CD4-positive, alpha-beta T cell treated with Interleukin-12 subunit alpha and Interleukin-12 subunit beta, for 1 hour (primary cell): ENCODE measurements at places on chromosomes 3 and 15.

- DNase-seq = no peak
Measured at GRCh38 chr3:85495602-85496001, 536.8 kb downstream of the CADM2 start.

- DNase-seq = no peak
Measured at GRCh38 chr3:27666708-27667107, 55.4 kb downstream of the EOMES start.

DNA sequence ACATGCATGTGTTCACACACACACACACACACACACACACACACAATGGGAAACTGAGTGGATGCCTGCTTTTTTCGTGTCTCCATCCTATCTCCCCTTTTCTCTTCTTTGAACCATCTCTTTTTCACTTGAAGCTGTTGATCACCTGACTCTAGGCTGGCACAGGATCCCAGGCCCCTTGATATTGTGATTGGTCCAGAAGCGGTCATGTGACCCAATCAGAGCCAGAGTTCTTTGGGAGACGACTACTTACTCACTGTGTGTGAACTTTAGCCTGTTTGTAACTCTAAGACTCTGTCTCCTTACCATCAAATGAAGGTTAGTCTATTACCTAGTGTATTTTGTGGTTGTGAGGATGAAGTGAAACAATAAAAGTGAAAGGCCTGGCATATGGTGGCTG, 172.9 kb downstream of the ADAMTS9 start:
- DNase-seq = no peak

- no peak for DNase-seq
Measured at GRCh38 chr3:4547799-4548198, 54.7 kb downstream of the ITPR1 start.

DNA sequence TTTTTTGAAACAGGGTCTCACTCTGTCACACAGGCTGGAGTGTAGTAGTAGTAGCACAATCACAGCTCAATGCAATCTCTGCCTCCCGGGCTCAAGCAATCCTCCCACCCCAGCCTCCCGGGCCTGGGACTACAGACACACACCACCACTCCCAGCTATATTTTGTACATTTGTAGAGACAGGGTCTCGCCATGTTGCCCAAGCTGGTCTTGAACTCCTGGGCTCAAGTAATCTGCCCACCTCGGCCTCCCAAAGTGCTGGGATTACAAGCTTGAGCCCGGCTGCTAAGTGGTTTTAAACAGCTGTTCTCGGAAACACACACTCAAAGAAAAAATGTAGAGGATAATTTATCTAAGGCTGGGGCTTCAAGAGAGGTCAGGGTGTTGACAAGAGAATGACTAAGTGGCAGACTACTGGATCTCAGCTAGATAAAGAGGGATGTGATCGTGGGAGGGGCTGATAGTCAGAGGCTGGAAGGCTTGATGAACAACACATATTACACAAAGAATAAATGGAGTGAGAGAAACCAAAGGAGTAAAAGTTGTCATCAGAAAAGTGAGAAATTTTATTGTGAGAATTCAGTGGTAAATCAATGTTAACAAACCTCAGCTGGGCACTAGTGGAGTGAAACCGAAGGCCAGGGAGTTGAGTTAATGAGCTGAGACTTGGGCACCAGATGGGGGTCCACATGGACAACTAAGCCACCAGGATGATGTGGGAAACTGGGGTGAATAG, 6.7 kb downstream of the CCR5AS start:
- DNase-seq = no peak

GRCh38 chr15:70018646-70019600, 78.8 kb downstream of the TLE3 start:
- no peak for DNase-seq

GRCh38 chr3:119356646-119357045, 62.5 kb downstream of the ARHGAP31 start:
- no peak for DNase-seq

DNA sequence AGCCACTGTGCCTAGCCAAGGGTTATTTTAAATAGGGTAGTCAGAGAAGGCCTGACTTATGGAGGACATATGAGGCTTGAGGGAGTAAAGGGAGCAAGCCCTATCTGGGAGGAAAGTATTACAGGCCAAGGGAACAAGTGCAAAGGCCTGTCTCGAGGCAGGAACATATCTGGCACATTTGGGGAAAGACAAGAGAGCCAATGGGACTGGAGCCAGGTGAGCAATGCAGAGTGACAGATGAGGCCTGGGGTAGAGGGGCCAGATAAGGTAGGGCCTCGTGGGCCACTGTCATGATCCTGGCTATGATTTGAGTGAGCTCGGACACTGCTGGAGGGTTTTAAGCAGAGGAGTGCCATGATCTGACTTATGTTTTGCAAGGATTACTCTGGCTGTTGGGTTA, 43.8 kb downstream of the DCP1A start:
- DNase-seq = no peak

GRCh38 chr3:108728934-108729333, 28.3 kb downstream of the RETNLB start:
- DNase-seq = no peak

DNA sequence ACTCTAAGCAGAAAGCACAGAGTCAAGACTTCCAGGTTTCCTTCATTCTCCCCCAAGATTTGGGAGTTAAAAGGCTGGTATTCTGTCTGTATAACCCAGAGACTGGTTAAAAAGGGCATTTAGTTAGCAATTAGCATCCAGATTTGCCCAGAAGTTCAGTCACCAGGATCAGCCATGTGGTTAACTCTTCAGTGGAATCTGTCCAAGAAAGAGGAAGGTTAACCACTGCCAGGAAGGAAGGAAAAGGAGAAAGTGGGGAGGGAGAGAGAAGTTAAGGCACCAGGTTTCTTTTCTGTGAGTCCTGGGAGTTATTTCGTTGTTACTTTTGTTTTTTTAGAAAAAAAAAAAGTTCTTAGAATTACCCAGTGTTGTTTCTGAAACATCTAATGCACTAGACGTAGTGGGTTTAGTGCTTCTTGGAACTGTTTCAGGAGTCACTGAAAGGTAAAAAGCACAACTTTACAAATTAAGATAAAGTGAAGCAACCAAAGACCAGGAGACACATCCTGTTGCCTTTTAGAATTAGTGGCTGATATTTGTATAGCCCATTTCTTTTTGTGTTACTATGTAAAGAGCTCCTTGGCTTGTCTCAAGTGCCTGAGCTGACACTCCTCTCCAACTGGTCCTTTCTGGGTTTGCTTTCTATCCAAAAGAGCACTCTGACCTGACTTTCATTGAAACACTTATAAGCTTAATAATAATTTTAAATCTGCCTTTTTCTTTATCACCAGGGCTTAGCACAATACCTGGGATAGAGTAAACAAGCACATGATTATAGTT, 128.6 kb downstream of the ABI3BP start:
- no peak for DNase-seq

- peak; percentile 99 for DNase-seq
Measured at GRCh38 chr3:185937689-185938374, at the start of gene TRA2B. TRA2B (minus strand) TSS chr3:185938014; CDS start chr3:185937860, 154 bp downstream.

- no peak for DNase-seq
Measured at GRCh38 chr3:179967622-179968021, 69.1 kb downstream of the PEX5L start.

- DNase-seq = no peak
Measured at GRCh38 chr3:8730656-8731055, 2.9 kb upstream of the CAV3 start.

DNA sequence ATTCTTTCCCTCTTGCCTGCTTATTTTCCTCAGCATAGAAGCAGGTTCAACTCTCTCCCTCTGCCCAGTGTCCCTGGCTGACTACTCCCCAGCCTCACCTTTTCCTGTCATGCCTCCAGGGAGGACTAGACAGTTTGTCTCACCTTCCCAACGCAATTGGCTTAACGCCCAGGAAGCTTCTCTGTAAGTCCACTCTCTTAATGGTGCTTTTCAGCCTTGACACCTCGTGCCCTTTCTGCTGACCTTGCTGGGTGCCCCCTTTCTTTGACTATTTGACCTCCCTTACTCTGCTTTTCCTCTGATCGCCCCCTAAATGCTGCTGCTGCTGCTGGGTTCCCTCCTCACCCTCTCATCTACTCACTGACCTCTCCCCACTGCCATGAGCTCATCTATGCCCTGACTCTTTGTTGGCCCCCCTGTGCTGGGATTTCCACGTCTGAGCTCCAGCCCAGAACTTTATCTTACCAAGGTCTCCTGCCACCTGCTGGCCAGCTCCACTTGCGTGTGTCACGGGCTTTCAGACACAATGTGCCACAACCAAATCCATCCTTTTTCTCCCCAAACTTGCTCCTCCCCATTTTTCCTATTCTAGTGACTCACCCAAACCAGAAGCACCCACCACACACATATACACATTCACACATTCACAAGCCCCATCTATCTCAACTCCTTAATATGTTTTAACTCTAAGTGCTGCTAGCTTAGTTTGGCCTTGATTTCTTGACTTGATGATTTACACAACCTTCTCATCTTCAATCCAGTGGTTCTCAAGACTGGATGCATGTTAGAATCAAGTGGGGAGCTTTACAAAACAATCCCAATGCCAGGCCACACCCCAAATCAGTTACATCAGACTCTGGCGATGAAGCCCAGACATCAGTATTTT, 16.6 kb downstream of the EPB42 start:
- DNase-seq = peak; percentile 48

- DNase-seq = no peak
Measured at GRCh38 chr15:101322854-101323477, 27.9 kb upstream of the SNRPA1 start.

GRCh38 chr3:37240170-37240945, 66.0 kb upstream of the LRRFIP2 start:
- no peak for DNase-seq

- no peak for DNase-seq
Measured at GRCh38 chr15:45715528-45715927, 80.7 kb downstream of the SQOR start.

GRCh38 chr15:28889346-28889745, 3.6 kb downstream of the APBA2 start:
- no peak for DNase-seq

- DNase-seq = no peak
Measured at GRCh38 chr15:75620058-75620820, 5.3 kb downstream of the SNUPN start.

- no peak for DNase-seq
Measured at GRCh38 chr3:78762121-78762520, 1005.7 kb downstream of the ROBO1 start.

GRCh38 chr3:194102436-194102835, 33.5 kb upstream of the HES1 start:
- DNase-seq = no peak

DNA sequence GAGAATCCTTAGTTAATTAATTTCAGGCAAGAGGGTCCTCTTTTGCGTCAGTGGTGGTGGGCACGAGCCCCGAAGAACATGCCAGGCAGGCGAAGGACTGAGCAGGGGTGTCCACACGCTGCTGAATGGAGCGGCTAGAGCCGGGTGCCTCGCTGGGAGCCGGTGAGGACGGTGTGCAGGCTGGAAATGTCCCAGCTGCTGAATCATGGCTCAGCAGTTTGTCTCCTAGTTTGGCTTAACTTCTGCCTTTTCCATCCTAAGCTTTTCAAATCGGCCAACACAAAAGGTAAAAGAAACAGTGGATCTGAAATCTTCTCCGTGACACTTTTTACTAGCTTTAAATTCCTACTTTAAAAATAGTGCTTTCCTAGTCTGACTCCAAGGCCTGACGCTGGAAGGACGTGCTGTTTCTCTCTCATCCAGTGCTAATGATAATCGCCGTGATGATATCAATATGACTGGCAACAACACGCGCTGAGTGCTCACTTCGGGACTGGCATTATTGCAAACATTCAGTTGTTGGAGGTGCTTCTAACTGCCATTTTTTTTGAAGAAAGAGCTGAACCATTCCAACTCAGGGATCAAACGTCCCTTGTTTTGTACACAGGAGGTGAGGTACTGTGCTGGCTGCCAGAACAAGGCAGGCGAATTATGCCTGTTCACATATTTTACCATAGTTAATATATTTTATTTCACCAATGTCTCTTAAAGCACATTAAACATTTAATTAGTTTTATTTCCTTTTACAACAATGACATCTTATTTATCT, 19.8 kb downstream of the PCSK6 start:
- no peak for DNase-seq

GRCh38 chr15:70033529-70034140, 64.1 kb downstream of the TLE3 start:
- DNase-seq = no peak

DNA sequence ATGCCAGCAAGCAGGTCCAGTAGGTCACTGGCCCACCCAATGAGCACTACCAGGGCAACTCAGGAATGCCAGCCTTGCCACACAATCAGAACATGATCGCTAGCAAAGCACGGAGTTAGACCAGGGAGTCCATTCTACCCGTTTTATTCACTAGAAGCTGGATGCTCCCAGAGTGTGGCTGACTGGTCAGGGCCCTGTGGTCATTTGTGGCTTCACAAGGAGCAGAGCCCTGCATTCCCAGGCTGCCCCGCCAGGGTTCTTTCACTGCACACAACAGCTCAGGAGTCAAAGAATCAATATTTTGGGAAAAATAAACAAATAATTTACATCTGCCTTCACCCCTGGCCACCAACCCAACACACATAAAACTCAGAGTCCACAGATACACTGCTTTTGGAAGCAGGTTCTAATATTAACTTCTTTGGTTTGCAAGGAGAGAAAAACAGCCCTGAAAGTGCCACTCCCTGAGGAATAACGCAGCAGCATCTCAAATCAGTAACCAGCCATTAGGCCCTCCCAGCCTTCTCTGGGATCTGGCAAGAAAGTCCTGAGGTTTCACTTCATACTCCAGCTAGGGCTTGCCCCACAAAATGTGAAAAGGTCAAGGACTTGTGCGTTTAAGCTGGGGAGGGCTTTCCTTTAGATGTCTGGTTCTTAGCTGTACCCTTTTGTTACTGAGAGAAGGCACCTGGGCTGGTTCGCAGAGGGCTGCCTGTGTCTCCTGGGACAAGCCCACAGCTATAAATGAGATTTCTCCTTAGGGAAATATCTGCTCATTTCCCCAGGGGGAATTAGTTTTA, 16.0 kb downstream of the SIAH2 start:
- no peak for DNase-seq

GRCh38 chr3:34957677-34958076, 681.6 kb upstream of the ARPP21 start:
- DNase-seq = no peak

DNA sequence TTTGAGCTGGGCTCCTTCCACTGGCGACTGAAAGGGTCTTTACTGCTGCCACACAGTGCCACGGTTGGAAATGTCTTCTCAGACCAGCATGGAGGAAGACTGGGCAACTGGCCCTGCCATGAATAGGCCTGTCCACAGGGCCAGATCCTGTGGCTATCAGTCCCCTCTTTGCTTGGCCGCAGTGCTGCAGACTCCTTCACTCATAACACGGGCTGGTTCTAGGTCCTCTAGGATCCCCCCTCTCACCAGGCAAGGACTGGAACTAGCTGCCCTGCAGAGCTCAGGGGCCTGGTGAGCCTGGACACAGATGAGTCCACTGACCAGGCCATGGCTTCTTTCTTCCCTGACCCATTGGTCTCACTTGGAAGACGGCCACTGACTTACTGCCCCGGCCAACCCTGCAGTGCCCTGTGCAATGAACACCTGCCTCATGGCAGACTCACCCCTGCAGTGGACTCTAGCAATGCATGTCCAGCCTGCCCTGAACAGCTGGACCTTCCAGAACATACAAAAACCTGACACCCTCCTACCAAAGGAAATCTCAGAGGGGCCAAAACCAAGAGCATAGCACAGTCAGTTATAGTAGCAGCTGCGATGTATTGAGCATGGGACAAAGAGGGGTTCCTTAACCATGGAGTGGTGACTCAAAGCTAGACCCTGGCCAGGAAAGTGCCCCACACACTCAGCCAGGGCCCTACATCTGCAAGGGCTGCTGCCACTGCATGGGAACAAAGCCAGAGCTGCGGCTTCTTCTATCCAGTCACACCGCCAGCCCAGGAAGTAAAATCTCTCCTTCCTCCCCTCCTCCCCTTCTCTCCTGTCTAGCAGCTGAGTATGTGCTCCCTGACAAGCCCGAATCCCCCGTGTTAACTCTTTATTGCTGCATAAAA, 72.1 kb upstream of the ITGA11 start:
- no peak for DNase-seq
